Type B pancreatic cell (in vitro differentiated cells): ENCODE measurements at places on chromosomes 7 and 10.

GRCh38 chr10:83685458-83685857, 453.9 kb upstream of the GHITM start:
- DNase-seq: no peak
- H3K27ac ChIP-seq: no peak overlapping the region
- H3K27me3 ChIP-seq: no peaks in the 10 kb centered on the region
- peaks cover 5% of the 10 kb centered on the region for H3K4me1 ChIP-seq

DNA sequence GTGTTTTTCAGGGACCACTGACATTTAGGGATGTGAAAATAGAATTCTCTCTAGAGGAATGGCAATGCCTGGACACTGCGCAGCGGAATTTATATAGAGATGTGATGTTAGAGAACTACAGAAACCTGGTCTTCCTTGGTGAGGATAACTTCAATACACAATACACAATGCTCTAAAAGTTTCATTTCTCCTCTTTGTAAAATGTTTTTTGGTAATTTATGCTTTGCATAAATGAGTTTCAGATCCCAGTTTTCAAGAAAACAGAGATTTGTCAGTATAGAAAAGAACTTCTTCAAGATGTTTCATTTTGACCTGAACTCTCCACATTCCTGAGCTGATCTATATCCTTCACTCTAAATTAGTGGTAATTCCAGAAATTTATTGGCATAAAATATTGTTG, 14.2 kb downstream of the ZNF92 start:
- no peak overlapping the region for H3K27ac ChIP-seq
- DNase-seq: no peak
- H3K36me3 ChIP-seq: peaks cover 35% of the 10 kb centered on the region
- peaks cover 13% of the 10 kb centered on the region for H3K4me1 ChIP-seq
- no peak overlapping the region for H3K4me3 ChIP-seq
- H3K27me3 ChIP-seq: no peaks in the 10 kb centered on the region

GRCh38 chr7:64555046-64555445, 7.8 kb downstream of the ZNF680 start:
- peaks cover 44% of the 10 kb centered on the region for H3K36me3 ChIP-seq
- no peaks in the 10 kb centered on the region for H3K27me3 ChIP-seq
- H3K27ac ChIP-seq: no peak overlapping the region
- no peaks in the 10 kb centered on the region for H3K4me1 ChIP-seq
- no peak overlapping the region for H3K4me3 ChIP-seq

DNA sequence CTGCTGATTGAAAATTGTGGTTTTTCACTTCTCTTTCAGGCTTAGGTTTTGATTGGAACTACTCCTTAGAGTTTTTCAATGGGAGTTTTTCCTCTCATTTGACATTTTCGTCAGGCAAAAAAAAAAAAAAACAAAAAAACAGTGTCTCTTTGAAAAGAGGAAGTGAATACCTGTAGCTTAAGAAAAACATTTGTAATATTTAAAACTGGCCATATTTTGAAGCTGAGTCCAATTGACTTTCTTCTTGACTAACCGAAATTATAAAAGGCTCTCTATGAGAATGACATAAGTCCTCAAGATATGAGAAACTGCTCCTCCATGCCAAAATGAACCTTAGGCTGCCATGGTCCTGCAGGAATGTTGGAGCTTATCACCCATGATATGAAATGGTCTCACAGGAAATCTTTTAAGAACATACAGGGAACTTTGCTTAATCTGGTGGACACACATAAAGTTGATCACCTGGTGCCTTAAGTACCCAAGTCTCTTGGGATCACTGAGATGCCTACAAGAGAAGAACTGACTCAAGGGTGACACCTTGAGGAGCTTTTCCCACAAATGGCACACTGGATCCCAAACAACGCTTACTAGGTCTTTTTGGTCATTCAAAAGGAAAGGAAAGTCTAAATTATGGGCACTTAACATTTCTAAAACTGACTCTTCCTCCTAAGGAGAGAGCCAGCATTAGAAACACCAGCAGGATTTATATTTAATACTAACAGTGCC, 263.4 kb downstream of the CDC14C start:
- no peak overlapping the region for H3K27ac ChIP-seq
- H3K4me3 ChIP-seq: no peak overlapping the region
- DNase-seq: no peak
- no peaks in the 10 kb centered on the region for H3K4me1 ChIP-seq
- no peaks in the 10 kb centered on the region for H3K27me3 ChIP-seq

DNA sequence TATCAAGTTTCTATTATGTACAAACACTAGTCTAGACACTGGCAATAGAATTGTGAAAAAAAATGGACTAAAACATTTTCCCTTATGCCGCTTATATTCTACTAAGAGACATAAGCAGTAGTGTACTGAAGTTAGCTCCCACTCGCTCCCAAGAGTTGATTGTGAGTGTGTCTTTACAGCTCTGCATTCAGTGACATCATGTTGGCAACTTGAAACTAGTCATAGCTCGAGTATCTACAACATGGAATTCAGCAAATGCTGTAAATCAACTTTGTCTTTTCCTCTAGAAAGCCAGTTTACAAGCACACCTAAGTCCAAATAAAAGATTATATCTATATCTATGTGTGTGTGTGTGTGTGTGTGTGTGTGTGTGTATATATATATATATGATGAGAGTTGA, 58.8 kb upstream of the MAGI2 start:
- H3K4me1 ChIP-seq: no peaks in the 10 kb centered on the region
- no peaks in the 10 kb centered on the region for H3K36me3 ChIP-seq
- no peak for DNase-seq
- no peak overlapping the region for H3K27ac ChIP-seq

GRCh38 chr10:62017491-62017870, 116.0 kb downstream of the ARID5B start:
- no peaks in the 10 kb centered on the region for H3K27me3 ChIP-seq
- peaks cover 38% of the 10 kb centered on the region for H3K4me1 ChIP-seq
- peaks cover 10% of the 10 kb centered on the region for H3K36me3 ChIP-seq
- no peak overlapping the region for H3K27ac ChIP-seq
- H3K4me3 ChIP-seq: no peak overlapping the region

DNA sequence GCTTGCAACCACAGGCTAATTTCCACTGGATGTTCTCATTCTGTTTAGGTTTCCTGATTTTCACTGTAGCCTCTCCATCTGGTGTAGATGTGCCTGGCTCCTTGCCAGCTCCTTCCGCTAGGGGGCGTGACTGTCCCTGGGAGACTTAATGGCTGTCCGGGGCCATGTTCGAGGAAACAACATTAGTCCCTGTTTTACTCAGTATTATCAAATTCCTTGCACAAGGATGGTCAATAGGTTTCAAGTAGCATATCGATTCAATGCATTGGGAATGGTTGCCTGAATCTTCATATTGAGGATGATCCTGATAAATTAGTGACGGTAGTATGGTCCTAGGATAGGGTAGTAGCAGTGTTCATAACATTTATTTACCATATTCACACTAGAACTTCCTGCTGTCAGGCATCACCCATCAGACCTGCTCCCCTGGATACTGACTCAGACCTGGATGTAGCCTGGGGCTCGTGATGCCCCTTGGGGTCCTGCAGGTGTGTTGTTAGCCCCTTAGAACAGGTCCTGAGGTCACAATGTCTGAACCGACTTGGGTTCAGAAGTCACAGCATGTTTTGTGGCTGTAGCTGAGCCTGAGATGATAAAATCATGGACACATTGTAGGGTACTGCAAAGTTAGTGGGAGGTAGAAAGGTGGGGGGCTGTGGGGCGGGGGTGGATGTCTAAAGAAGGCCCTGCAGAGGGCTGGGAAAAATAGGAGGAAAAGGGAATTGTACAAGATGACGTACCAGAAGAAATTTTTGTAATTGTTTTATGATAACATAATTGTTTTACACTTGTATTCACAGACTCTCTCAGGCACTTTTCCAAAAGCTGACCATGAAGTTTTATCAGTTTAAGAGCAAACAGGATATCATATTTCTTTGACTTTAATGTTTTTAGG, 8.9 kb upstream of the EXOC6 start:
- H3K4me1 ChIP-seq: peaks cover 6% of the 10 kb centered on the region
- no peak overlapping the region for H3K27ac ChIP-seq
- peaks cover 3% of the 10 kb centered on the region for H3K27me3 ChIP-seq

GRCh38 chr7:37018954-37019353, 294.7 kb upstream of the AOAH start:
- H3K27me3 ChIP-seq: peaks cover 3% of the 10 kb centered on the region
- H3K36me3 ChIP-seq: peaks cover 3% of the 10 kb centered on the region
- H3K4me3 ChIP-seq: no peak overlapping the region
- H3K4me1 ChIP-seq: peaks cover 27% of the 10 kb centered on the region
- DNase-seq: no peak

DNA sequence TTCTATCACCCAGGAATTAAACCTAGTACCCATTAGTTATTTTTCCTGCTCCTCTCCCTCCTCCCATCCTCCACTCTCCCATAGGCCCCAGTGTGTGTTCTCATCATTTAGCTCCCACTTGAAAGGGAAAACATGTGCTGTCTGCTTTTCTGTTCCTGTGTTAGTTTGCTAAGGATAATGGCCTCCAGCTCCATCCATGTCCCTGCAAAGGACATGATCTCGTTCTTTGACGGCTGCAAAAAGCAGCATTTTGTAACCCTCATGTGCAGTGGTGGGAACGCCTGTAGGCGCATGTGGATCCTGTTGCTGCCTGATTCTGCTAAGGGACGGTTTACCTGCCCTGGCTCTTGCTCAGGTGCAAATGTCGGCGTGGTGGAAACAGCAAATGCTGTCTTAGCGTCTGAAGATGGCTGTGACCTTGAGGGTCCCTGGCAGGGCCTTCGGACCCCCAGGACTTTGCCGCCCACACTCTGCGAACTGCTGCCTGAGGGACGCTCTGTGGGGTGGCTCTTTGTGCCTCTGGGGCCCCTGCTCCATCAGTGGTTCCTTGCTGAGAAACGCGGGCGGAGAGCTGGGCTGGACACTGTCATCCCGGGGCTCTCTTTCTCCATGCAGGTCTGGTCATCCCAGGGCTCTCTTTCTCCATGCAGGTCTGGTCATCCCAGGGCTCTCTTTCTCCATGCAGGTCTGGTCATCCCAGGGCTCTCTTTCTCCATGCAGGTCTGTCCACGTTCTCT, 5.6 kb upstream of the MTG1 start:
- peaks cover 5% of the 10 kb centered on the region for H3K36me3 ChIP-seq
- no peaks in the 10 kb centered on the region for H3K4me1 ChIP-seq
- H3K27me3 ChIP-seq: no peaks in the 10 kb centered on the region
- H3K27ac ChIP-seq: no peak overlapping the region
- no peak for DNase-seq
- H3K4me3 ChIP-seq: no peak overlapping the region

DNA sequence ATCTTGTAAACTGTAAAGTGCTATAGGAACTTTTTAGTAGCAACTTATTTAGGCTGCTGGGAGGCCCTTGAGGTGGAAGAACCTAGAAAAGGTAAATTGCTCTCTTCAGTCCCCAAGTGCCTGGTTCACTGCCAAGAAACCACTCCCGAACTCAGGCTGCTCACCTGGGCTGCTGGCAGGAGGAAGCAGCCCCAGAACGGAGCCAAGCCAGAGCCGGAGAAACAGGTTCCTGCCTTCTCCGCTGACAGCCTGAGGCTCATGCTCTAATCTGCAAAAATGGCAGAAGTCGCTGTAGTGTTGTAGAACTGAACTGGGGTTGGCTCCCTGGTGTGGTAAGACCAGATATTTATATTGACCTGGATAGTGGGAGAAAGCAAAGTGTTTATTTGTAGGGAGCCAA, 136.0 kb downstream of the CUL2 start:
- no peak for DNase-seq
- peaks cover 4% of the 10 kb centered on the region for H3K4me1 ChIP-seq
- no peaks in the 10 kb centered on the region for H3K36me3 ChIP-seq
- no peaks in the 10 kb centered on the region for H3K27me3 ChIP-seq

- DNase-seq: no peak
- peaks cover 46% of the 10 kb centered on the region for H3K36me3 ChIP-seq
- H3K4me3 ChIP-seq: no peak overlapping the region
- H3K27ac ChIP-seq: no peak overlapping the region
- H3K4me1 ChIP-seq: peaks cover 15% of the 10 kb centered on the region
- H3K27me3 ChIP-seq: no peaks in the 10 kb centered on the region
Observed at GRCh38 chr10:15805395-15806058, 54.8 kb downstream of the MINDY3 start.

- H3K27ac ChIP-seq: no peak overlapping the region
- no peak overlapping the region for H3K4me3 ChIP-seq
- H3K36me3 ChIP-seq: no peaks in the 10 kb centered on the region
- DNase-seq: no peak
- peaks cover 3% of the 10 kb centered on the region for H3K27me3 ChIP-seq
- H3K4me1 ChIP-seq: no peaks in the 10 kb centered on the region
Observed at GRCh38 chr10:55180357-55180756, 379.3 kb upstream of the PCDH15 start.
